ENCODE measurements at places on chromosomes 4 and X.

DNA sequence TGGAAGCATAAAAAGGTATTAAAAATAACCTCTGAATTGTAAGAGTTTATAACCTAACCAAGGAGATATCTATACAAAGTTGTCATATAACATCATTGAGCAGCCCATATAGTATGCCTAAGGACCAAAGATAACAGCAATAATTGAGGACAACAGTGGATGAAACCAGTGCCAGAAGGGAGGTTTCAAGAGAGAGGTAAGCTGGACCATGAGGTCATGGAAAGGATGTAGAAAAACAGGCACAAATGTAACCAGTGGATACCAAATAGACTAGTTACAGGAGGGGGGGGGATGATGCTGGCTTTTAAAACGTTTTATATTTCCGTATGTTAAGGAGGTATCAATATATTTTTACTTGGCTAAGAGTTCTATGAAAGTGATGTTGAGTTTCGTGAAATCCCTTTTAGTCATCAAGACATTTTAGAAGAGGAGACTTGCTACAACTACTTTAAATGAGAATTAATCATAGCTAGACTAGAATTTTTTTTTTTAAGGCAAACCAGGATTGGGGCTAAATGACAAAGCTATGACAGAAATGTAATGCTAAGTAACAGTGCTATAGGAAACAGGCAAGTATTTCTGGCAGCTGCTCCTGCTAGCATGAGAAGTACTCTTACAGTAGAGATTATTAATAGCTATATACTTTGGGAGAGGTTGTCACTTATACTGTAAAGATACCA is 161.1 kb downstream of the FBXW7 start:
- DNase-seq = no peak

DNA sequence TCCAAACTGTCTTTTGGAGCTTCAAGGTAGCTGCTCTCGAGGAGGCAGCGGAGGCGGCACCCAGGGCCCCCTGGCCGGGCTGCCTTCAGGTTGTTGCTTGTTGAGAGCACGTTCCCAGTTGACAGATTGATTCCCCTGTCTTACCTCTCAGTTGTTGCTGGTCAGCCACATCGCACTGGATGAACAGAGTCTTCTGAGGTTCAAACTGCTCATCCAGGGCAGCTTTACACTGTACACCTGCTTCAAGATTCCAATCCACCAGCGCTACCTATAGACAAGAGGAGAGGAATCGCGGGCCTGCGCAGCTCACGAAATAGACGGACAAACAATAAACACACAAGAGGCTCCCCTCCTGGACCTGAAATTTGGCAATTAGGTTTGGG is 497 bp downstream of the HPGD start:
- DNase-seq = no peak

DNA sequence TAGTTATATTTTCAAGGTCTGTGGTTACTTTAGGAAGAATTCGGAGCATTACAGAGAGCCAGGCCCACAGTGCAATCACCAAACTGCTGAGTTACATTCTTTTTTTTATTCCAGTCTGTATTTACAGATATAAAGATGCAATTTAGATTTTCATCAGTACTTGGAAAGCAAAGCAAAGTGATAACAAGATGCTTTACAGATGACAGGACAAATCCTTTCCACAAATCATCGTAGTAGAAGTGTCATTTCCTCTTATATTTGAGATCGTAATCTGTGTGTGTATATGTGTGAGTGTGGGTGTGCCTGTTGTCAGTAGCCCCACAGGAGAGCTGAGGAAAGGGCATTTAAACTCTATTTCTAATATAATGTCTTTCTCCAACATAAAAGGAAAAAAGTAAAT is 1893.7 kb downstream of the STIM2 start:
- DNase-seq = no peak

DNA sequence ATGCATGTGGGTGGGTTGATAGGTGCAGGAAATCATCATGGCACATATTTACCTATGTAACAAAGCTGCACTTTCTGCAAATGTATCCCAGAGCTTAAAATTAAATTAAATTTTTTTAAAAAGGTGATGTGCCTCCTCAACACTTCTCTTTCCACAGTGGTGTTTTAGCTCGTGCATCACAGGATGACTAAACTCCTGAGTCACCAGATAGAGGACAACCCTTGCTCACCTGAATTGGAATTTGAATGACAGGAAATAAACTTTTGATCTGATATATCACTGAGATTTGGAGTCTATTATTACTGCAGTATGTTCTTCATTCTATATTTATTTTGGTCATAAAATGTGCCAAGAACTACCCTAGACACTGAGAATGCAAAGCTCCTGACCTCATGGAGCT is 185.3 kb downstream of the MAPK10 start:
- DNase-seq = no peak

DNA sequence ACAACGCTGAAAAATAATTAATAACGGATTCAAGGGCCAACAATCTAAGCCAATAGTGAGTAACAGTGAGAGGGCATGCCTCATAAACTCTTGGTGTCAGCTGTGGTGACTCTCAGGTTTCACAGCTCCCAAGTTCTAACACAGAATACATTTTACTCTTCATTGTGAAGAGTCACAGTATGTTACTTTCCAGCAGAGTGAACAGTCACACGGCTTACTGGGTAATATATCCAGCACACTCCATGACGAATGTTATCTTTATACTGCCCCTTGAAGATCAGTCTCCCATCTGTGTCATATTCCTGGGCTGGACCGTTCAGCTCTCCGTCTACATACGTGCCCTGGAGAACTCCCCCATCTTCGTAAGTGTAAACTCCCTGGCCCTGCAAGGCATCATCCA is 23.1 kb downstream of the SETD7 start:
- no peak for DNase-seq

- DNase-seq = no peak
Observed at GRCh38 chrX:119677654-119677981, 15.3 kb downstream of the SEPTIN6 start.

- peak; percentile 52 for DNase-seq
Observed at GRCh38 chrX:68511255-68511654, 12.4 kb downstream of the YIPF6 start.

DNA sequence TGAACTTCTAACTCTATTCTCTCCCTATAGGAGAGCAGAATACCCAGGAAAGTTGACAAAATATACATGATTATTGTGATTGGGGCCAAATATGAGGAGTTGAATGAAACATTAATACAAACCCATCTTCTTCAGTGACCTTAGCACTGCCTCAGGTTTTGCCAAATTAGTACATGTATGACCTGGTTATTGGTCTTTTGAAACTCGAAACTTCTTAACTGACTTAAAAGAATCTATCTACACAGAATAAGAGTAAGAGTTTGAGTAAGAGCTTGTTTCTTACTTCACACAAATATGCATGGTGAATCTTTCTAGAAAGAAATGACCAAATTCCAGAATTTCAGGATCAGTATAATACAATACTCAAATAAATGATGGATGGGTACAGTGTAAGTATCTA is 213.0 kb upstream of the GK2 start:
- DNase-seq = no peak

DNA sequence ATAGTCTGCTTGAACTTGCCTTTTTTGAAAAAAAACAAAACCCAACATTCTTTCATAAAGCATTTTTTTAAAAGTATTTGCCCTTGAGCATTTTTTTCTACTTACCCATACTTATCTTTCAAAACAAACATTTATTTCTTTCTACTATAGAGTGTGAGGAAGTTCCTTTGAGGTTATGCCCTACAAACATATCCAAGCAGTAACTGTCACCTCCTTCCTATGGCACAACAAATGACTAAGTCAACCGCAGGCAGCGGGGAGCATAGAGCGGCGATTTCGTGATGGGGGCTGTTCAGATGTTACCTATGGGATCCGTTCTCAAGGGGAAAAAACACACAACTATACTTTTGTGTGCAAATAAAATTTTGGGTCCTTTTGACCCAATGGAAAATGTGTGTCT is 19.4 kb downstream of the SPRY1 start:
- peak; percentile 25 for DNase-seq

DNA sequence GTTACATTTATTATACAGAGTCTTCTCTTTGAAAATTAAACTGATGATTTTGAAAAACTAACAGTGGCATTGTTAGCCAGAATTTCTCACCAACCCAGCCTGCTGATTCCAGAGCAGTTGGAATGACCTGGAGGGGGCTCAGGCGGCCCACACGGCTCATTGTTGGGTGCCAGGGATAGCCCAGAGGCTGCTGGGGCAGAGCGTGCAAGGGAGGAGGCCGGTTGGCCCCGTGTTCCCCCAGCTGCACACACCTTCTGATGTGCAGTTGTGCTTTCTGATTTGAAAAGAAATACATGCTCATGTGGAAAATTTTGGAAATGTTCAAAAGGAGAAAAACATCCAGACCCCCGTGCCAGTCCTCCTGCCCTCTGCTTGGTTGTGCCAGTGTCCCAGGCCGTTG is 20.6 kb downstream of the WFS1 start:
- no peak for DNase-seq

DNA sequence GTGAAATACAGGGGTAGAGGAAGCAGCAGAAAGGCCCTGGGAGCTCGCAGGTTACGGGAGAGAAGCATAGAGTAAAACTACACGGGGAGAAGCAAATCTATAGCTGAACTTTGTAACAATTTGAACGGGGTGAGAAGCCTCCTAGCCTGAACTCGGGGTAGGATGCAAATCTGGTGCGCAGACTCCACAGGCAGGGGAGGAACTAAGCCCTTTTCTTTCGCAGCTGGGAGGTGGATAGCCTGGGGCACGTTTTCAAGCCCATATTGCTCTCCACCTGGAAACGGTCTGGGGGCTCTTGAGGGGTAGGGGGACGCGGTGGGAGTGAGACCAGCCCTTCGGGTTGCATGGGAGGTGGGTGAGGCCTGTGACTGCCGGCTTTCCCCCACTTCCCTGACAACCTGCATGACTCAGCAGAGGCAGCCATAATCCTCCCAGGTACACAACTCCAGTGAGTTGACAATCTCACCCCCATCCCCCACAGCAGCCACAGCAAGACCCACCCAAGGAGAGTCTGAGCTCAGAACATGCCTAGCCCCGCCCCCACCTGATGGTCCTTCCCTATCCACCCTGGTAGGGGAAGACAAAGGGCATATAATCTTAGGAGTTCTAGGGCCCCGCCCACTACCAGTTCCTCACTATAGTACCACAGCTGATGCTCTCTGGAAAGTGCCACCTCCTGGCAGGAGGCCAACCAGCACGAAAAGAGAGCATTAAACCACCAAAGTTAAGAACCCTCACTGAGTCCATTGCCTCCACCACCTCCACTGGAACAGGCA is 29.9 kb downstream of the SOWAHB start:
- no peak for DNase-seq

DNA sequence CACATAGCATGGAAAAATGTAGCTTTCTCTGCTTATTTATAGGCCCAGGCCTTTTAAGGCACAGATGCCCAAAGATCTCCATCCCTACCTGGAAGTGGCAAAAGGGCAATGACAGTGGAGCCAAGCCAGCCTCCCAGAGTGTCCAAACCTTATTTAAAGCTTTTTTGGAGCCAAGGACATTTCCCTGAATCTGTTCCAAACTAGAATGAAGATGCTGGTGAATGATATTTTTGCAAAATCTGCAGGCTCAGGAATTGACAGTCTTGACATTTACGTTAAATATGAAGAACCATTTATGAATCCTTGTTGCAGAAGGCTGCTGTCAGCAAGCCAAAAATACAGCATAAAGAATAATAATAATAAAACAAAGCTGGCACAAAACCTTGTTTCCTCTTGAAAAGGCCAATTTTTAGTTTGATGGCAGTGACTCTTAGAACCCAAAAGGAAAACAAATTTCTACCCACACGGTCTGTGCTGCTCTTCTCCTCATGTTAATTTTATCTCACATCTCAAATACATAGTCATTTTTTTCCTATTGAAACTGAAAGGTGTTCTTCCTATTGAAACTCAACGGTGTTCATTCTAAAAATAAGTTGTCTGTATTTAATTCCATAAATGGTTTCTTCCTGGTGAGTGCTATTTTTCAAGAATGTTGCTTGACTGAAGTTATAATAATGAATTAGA is 206.3 kb upstream of the TBL1X start:
- DNase-seq = no peak

DNA sequence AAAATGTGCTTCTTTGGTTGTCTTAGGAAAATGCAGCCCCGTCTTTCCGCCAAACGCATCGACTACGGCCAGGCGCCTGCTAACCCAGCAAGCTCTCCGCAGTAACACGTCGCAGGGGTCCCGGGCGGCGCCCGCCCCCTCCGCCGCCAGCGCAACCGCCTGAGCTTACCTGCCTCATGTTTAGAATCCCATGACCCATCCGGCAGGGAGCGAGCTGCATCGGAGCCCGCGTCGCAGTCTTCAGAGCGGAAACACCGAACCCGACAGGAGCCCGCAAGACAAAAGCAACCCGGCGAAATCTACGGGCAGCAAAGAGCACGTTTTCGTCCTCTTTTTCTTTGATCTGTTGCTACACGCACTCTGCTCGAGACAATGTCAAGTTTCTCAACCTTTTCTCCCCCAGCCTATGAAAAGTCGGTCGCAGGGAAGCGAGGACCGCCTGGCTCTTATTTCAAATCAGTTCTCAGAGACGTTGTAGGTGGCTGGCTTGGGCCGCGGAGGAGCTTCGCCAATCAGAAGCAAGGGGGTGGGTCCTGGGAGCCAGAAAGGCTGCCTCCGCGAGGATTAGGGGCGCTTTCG is at the start of gene MID1:
Gene MID1 (minus strand): TSS at position 465 of the 579 bp plus-strand sequence. CDS start 53,038 bp downstream, outside the sequence.
- no peak for DNase-seq

DNA sequence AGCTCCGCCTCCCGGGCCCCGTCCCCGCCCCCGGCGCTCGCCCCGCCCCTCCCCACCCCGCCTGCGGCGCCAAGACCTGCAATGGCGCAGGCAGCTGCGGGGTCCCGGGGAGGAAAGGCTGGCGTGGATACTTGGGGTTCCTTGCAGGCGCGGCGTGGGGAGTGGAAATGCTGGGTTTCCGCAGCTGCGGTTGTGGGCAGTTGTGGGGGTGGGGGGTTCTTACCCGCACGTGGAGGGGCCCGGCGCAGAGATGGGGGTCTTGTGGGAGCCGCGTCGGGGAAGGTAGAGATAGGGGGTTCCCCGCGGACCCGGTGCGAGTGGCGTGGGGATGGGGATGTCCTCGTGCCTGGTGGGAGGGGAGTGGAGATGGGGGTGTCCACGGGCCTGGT is 680 bp upstream of the ASMTL start:
- DNase-seq = peak; percentile 85

GRCh38 chr4:168124008-168124641 is 31.8 kb downstream of the ANXA10 start:
- no peak for DNase-seq

All from CD4-positive, alpha-beta T cell treated with Interleukin-17A for 1 hour (primary cell).